ENCODE measurements at places on chromosomes 4 and X.
A peak's percentile ranks its signal among the peaks of the same experiment; 100 is the strongest.

GRCh38 chrX:23513121-23513520 is 154.2 kb upstream of the PRDX4 start:
- DNase-seq: no peak

- DNase-seq: no peak
Measured at GRCh38 chr4:186999686-187000085, 276.0 kb upstream of the FAT1 start.

- no peak for DNase-seq
Measured at GRCh38 chrX:47145395-47146120, 537 bp downstream of the RBM10 start.

DNA sequence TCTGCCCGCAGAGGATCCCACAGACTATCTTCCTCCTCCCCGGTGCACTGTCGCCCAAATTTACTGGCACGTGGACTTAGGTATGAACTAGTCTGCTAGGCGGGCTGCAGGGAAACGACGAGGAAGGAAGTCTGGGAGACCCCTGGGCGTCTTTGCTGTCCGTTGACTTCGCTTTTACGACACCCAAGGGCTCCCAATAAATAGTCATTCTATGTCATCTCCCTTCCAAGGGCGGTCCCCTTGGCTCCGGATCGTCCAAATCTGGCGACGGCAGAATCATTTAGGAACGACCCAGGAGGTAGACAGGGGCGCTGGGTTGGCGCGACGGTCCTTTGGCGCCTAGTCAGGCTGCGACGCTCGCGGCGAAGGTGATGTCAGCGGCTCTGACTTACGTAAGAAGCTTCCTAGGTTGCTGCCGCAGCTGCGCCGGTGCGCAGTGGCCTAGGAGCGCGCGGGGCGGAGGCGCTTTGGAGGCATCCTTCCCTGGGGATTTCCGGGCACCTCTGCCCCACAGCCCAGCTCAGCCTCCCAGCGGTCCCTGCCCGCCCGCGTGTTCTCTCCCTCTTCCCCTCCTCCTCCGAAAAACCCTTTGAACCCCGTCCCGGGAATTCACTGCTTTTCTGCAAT is 2.2 kb downstream of the NHS start:
- DNase-seq: peak; percentile 54

DNA sequence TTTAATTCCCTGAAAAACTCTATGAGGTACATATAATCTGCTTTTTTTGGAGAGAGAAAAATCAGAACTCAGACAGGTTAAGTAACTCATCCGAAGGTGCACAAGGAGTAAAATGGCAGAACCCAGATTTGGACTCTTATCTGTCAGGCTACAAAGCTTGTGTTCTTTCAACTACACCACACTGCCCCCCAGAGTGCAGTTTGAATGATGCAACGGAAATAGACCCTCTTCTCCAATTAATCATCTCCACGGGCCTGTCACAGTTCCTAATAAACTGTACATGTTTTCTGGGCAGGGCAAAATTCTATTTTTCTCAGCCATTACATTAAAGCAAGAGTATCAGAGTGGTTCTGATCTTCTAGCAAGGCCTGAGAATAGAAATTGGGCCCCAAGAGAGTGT is 35.3 kb upstream of the DCX start:
- no peak for DNase-seq

GRCh38 chr4:182492423-182492822 is 249.2 kb downstream of the TENM3 start:
- DNase-seq: peak; percentile 67

- DNase-seq: no peak
Measured at GRCh38 chr4:9758641-9759317, 22.7 kb upstream of the DRD5 start.

- DNase-seq: peak; percentile 26
Measured at GRCh38 chr4:72449705-72450104, 119.3 kb downstream of the ADAMTS3 start.

- DNase-seq: peak; percentile 7
Measured at GRCh38 chr4:181578911-181579310, 664.3 kb upstream of the TENM3 start.

DNA sequence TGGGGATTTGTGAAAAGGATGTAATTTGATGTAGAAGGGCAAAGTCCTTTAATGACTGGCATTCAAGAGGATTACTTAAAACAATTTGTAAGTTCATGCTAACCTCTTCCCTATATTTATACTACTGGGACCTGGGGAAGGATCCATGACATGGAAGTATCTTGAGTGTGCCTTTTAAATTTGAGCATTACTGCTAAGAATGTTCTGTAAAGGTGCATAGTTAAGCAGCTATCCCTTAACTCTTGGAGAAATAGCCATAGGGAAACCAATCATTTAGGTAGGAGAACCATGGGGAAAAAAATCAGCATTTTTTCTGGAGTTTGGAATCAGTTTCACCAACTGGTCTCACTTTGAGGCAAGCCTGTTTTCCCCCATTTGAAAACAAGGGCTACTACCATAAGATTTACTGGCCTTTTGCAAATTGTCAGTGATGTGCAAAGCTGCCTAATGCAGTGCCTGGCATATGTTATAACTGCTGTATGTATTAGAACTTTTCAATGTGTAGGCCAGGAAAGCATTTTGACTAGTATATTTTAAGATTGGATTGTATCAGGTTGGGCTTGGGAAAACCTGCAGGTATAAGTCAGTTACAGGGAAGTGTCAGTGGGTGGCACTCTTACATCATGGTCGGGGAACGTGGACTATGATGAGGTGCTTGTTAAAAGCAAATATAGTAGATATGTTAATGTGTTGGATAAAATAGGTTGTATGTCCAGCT is 72.1 kb downstream of the PRSS12 start:
- peak; percentile 82 for DNase-seq
